ENCODE measurements at places on chromosomes 6 and 20.

GRCh38 chr6:53830366-53830765, 35.6 kb downstream of the LRRC1 start:
- no peak for DNase-seq

- no peak for DNase-seq
Measured at GRCh38 chr20:2224368-2224639, 71.5 kb upstream of the TGM3 start.

DNA sequence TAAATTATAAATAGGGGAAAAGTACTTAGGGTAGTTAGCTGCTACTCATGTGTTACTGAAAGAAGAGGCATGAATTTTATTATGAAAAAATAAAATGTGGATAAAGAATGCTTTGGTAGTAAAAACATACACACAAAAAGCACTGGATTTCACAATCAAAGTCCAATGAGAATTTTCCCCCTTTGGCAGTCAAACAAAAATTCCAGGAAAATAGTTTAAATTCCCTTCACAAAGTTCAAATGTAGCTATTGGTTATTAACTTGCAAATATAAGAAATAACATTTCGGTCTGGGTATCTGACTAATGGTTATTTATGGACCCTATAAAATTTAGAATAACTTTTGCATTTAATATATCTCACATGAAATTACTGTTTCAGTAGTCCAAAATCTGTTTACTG, 210.4 kb downstream of the FOXC1 start:
- DNase-seq: peak; percentile 35

DNA sequence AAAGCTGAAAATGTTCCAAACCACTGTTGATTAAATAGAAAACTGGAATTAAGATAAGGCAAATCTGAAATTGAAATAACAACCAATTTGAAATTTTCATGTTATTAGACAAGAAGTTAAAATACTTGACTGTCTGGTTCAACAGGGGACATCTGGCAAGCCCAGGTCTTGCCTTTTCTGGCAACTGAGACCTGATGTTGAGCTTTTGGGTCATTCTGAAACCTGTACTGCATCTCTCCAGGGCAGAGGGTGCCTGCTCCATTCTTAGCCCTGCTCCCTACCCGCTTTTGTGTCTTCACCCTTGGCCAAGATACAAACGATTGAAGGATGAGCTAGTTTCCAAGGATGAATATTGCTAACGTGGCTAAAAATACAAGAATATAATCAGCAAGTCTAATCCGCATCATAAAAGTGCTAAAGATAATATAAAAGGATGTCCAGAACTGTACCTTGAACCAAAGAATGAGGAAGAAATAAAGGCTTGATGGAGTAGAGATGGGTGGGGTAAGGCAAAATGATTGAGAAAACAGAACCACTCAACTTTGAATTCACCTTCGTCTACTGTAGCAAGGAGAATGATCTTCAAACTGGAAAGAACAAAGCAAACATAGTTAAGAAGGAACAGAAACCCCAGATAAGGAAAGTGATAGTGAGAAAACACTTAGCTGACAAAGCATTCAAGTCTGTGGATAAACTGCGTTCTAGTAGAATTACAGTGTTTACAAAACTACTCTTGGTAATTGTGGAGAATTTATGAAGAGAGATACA, 109.8 kb upstream of the MAN1A1 start:
- DNase-seq: no peak

DNA sequence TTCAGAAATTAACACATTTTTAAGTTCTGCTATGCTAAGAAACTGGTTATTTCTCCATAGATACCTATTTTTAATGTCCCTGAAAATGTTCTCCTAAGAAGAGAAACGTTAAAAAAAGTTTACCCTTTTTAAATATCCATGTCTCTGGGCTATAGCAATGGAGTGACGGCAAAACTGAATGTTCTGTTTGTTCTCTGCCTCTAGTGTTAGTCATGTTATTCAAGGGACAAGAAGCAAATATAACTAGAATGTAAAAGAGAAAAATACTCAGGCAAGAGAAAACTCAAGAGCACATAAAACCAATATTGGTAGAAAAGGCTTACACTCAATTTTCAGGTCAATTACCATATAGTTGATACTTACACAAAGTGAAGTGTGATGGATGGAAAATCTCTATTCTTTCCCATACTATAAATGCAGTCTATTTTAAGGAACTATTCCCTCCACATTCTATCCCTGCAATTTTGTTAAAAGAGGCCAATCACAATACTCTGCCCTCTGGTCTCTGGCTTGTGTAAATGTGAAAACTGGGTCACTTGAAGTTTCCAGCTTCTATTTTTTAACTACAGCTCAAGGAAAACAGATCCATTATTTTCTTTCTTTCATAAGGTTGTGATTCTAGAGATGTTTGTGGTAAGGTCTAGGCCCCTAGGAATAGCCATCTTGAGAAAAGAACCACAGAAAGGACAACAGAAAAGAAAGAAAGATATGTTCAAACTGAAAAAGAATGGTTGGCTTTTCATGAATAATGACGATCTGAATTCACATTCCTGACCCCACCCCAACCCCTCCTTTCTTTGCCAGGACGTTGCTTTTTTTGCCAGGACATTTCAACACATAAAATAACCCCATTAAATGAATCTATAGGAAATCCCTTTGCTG, 200.3 kb upstream of the FAM83B start:
- peak; percentile 70 for DNase-seq

DNA sequence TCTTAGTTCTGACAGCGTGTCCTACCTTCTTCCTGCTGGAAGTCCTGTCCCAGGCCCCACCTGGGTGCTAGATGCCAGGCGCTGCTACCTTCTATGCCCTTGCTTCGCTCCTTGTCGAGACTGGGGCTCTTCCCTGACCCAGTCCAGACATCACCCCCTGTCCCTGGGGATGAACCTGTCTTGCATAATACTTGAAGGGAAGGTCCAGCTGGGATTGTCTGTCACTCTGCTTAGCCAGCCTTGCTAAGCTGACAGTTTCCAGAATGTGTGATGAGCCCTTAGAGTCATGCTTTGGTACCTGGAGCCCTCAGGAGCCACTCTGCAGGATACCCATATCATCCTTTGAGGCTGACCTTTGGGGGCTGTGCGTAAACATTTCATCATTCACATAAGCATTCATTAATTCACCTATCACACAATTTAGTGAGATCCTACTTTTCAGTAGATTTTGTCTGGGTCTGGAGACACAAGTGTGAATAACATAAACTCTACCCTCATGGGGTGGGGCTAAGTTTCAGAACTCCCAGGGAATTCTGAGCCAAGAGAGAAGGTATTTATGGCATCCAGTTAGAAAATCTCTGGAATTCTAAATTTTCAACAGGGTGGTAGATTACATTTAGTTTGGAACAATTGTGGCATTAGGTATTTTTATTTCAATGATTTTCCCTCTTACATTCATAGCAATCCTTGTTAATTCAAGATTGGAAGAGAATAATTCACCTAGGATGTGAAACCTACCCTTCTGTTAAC, 151.1 kb upstream of the HDAC2 start:
- no peak for DNase-seq

DNA sequence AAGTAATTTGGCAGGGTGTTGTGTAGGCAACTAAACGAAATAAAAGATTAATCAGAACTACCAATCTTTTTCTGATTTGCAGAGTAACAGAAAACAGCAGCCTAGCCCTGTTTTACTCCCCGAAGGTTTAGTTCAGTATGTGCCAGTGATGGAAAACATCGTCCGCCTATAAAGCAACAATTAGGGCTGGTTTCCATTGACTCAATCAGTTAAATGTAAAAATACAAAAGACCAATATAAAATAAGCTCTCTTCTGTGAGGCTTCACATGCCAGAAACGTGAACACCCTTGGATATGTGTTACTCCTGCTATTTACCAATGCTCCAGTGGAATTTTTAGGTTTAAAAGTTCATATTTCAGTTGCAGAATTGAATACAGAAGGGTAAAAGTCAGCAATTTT, 210.5 kb upstream of the RSPO3 start:
- no peak for DNase-seq

GRCh38 chr6:82415820-82416219, 52.2 kb downstream of the TPBG start:
- no peak for DNase-seq

- no peak for DNase-seq
Measured at GRCh38 chr6:152954443-152954842, 28.4 kb downstream of the FBXO5 start.

- no peak for DNase-seq
Measured at GRCh38 chr6:89501222-89501621, 68.3 kb downstream of the ANKRD6 start.

GRCh38 chr20:14820771-14821170, 483.4 kb upstream of the FLRT3 start:
- DNase-seq: no peak

- DNase-seq: no peak
Measured at GRCh38 chr6:122400121-122400450, 634 bp downstream of the HSF2 start.

GRCh38 chr6:127058027-127058426, 60.4 kb upstream of the RSPO3 start:
- DNase-seq: no peak

DNA sequence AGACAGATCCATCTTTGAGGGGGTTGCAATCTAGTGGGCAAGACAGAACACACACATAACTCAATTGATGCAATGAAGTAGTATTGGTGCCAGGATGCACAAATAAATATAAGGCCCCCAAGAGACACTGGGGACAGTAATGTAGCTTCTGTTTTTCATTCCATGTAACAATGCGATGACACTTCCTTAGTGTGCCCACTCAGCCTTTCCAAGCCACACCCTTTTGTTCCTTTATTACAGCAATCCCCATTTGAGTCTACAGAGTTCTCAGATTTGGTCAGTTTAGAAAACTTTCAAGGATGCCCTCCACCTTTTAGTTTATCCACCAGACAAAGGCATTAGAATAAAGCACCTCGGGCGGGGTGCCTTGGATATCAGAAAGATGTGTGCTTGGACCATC, 15.5 kb downstream of the TGM3 start:
- DNase-seq: no peak

GRCh38 chr20:32585586-32586127, 524 bp upstream of the NOL4L start:
- DNase-seq: no peak

GRCh38 chr6:42709871-42710270, 12.5 kb downstream of the PRPH2 start:
- no peak for DNase-seq

- DNase-seq: peak; percentile 37
Measured at GRCh38 chr6:2426561-2427340, 181.3 kb upstream of the GMDS start.

GRCh38 chr20:41352666-41353065, 12.0 kb downstream of the LPIN3 start:
- no peak for DNase-seq

DNA sequence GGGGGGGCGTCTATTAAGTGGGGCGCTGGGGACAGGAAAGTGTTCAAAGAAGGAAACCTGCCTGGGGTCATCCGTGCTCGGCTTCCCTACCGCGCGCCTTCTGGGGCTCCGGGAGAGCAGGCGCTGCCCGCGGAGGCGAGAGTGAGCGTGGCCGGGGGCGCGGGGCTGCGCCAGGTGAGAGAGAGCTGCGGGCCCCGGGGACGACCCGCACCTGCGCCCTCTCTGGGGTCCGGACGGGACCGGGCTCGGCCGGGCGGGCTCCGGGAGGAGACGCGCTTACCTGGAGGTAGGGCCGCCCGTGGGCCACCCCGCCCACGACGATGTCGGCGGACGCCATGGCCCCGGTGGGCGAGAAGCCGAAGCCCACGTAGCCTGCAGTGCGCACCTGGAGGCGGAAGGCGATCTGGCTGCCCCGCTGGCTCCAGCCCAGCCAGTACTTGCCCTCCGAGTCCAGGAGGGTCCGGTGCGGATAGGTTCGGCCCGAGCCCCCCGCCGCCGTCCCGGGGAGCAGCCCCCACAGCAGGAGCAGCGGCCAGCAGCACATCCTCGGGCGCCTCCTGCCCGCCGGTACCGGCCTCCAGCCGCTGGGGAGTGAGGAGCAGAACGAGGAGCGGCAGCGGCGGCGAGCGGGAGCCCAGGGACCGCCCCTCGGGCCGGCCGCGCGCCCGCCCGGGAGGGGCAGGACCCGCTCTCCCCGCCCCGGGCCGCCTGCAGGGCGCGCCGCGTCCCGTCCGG, at the start of gene MOXD1:
Gene MOXD1 (minus strand): TSS at position 593 of the 735 bp plus-strand sequence. CDS start 49 bp downstream, at position 544.
- DNase-seq: no peak

GRCh38 chr6:90035047-90035723, 140.9 kb downstream of the GJA10 start:
- DNase-seq: no peak

- DNase-seq: no peak
Measured at GRCh38 chr6:75368151-75368779, 83.7 kb upstream of the TMEM30A start.

- no peak for DNase-seq
Measured at GRCh38 chr6:37480951-37481534, 18.6 kb downstream of the CCDC167 start.

GRCh38 chr6:105817370-105817769, 268.8 kb upstream of the PRDM1 start:
- DNase-seq: no peak

GRCh38 chr6:51214442-51214841, 395.8 kb downstream of the TFAP2B start:
- no peak for DNase-seq

GRCh38 chr6:85496009-85496579, 46.2 kb downstream of the NT5E start:
- DNase-seq: no peak

DNA sequence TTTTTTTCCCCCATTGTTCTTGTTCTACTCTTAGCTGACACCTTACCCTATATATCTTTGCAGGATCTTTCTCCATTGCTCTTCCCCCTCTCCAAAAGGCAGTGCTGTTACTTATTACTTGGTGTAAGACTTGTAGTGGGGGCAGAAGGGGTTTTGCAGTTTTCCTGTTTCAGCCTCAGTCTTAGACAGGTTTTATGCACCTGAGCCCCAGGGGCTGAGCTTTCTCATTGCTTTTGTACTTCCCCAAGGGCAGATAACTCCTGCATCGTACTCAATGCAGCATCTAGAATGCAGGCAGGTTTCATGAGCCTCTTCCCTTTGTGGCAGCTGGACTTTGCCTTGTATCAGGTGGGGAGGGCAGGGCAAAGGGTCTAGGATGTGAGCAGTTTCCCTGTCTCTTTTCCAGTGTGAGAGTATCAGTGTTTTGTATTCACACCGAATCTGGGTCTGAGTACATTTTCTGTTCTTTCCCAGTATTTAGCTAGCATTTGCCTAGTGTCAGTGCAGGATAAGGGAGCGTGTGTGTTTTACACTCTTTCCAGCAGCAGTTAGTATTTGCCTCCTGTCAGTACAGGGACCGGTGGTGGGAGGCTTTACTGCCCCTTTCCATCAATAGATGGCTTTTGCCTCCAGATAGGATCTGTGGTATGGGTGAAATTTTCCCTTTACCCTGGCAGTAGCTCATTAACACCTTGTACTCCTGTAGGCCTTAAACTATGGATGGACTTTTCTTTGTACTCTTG, 19.6 kb downstream of the CYB5R4 start:
- no peak for DNase-seq

DNA sequence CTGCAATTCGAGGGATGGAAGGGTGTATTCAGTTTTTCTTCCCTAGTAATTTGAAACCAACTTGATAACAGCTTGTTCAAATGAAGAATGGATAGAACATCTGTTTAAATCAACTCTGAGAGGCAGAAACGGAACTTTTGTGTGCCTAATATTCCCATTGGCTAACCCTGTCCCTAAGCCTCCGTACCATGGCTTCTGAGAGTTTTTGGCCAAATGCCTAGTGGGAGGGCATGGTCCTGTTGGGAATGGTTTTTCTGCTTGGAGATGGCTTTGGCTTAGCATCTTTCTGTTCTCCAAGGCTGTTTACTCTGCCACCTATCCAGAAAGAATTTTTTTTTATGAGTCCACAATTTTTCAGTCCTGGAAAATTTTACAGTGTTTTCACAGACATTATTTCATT, 126.7 kb upstream of the MLIP start:
- no peak for DNase-seq
